ENCODE measurements at places on chromosomes 3 and 15. TPM values are rescaled to one million over a fixed set of nuclear protein-coding genes. Genes with fewer than 3 reads are reported as not detected.

The CCDC9B gene
- total RNA-seq, result 4.4 TPM

The CCDC39 gene
- 5.1 TPM for total RNA-seq

The LRRC3B gene
- 0.37 TPM for total RNA-seq

The BDH1 gene
- total RNA-seq, result 19.5 TPM

The GADL1 gene
- 0.06 TPM for total RNA-seq

GRCh38 chr3:10783360-10784351 is 32.4 kb upstream of the SLC6A11 start:
- no peaks in the 10 kb centered on the region for H3K36me3 ChIP-seq
- H3K4me3 ChIP-seq, result no peak overlapping the region
- H3K4me1 ChIP-seq, result no peaks in the 10 kb centered on the region
- H3K27me3 ChIP-seq, result no peaks in the 10 kb centered on the region
- DNase-seq, result no peak

- DNase-seq, result no peak
- no peaks in the 10 kb centered on the region for H3K4me1 ChIP-seq
- no peaks in the 10 kb centered on the region for H3K27me3 ChIP-seq
- no peaks in the 10 kb centered on the region for H3K36me3 ChIP-seq
Measured at GRCh38 chr3:136135039-136135802, 60.9 kb downstream of the MSL2 start.
